ENCODE measurements at places on chromosomes 2 and 18. TPM values are rescaled to one million over a fixed set of nuclear protein-coding genes. Genes with fewer than 3 reads are reported as not detected.
A peak's percentile ranks its signal among the peaks of the same experiment; 100 is the strongest.

ATAD2B gene
- total RNA-seq, result 20.0 TPM

GRCh38 chr18:51107082-51107481 is 77.1 kb downstream of the SMAD4 start:
- peaks cover 9% of the 10 kb centered on the region for H3K4me1 ChIP-seq
- no peaks in the 10 kb centered on the region for H3K36me3 ChIP-seq
- H3K4me3 ChIP-seq, result no peak overlapping the region

GRCh38 chr2:37390777-37391176 is 46.3 kb downstream of the QPCT start:
- H3K27me3 ChIP-seq, result no peaks in the 10 kb centered on the region
- H3K27ac ChIP-seq, result peak overlapping the region; percentile 78
- DNase-seq, result no peak

- no peaks in the 10 kb centered on the region for H3K36me3 ChIP-seq
- DNase-seq, result no peak
- H3K27ac ChIP-seq, result no peak overlapping the region
- H3K4me1 ChIP-seq, result no peaks in the 10 kb centered on the region
- no peak overlapping the region for H3K4me3 ChIP-seq
Measured at GRCh38 chr2:144693179-144693578, 173.3 kb upstream of the ZEB2 start.

GRCh38 chr2:236036045-236036444 is 132.1 kb downstream of the GBX2 start:
- no peaks in the 10 kb centered on the region for H3K27me3 ChIP-seq
- H3K27ac ChIP-seq, result no peak overlapping the region
- no peak overlapping the region for H3K4me3 ChIP-seq
- no peaks in the 10 kb centered on the region for H3K4me1 ChIP-seq
